Stimulated activated CD4-positive, alpha-beta T cell treated with anti-CD3 and anti-CD28 coated beads, Interleukin-1b, Interleukin-23, amount 100 ng/mL, for 48 hours (primary cell): ENCODE measurements at places on chromosomes 2 and 18.

DNA sequence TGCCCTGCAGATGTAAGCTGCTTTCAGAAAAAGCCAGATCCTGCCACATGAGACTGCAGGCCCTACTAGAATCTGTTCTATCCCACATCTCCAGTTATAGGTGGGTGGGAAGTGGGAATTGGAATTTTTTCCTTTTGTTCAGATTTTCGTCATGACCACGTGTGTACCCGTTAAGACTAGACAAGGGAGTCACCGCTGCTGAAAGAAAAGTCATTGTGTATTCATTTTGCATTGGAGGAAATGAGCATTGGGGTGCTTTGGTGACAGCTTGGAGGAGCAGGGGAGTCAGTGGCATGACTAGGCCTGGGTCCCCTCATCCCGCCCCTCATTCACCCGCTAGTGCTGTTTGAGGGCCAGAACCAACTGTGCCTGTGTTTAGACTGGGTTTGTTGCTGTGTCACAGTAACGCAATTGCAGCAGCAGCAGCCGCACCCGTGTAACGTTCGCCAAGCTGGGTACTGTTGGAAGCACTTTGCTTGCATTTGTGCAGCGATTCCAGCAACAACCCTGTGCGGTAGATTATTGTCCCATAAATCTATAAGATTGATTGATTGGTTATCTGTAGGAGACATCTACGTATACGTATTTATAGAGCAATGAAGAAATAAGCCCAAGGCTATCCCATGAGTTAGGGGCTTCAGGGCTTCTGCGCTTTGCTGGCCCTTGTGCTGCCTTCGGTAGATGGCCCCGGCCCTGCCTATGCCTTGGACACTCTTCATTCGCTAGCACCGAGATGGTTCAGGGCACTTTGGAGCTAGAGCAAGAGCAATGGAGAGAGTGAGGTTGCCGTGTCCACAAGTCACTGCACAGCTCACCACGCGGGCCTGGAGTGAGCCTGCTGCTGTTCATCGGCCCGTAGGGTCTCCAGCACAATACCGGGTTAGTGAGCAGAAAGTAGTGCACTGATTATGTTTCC is 194.9 kb downstream of the AGAP1 start:
- no peak for DNase-seq

- DNase-seq: no peak
These were observed 334.6 kb upstream of the VRK2 start for GRCh38 chr2:57711991-57712390.

- DNase-seq: no peak
These were observed 517.0 kb downstream of the PTPRM start for GRCh38 chr18:8084160-8084559.

- DNase-seq: no peak
These were observed 47.5 kb upstream of the HNRNPA3 start for GRCh38 chr2:177165061-177165583.

- no peak for DNase-seq
These were observed 152.2 kb downstream of the TWIST2 start for GRCh38 chr2:239000089-239000488.

DNA sequence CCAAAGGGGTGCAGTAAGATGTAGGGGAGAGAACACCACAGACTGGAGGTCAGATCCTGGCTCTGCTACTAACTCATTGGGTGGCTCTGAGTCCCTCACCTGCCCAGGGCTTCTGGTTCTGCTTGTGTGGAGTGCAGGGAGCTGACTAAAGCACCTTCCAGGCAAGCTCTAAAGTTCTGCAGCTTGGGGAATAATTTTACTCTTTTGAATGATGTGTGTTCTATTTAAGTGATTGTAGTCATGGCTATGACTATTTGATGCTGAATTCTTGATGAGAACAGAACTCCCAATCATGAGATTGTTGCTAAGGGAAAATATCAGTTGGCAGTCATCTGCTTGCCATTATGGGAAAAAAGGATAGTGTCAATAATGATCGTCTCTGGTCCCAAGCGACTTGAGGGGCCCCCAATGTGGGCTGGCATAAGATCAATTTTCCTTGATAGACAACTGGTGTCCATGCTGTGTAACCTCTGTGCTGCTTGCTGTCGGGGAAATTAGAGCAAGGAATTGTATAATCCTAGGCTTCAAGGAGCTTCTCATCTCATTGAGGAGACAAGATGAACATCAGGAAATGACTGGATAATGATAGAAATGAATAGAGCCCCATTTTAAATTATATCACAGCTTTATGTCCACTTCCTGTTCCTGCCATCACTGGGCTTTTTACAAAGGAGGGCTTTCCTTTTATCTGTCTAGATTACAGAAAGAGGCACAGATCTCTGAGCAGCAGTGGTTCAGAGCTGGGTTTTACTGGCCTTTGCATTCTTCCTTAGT is 131.7 kb downstream of the SLC4A3 start:
- no peak for DNase-seq

DNA sequence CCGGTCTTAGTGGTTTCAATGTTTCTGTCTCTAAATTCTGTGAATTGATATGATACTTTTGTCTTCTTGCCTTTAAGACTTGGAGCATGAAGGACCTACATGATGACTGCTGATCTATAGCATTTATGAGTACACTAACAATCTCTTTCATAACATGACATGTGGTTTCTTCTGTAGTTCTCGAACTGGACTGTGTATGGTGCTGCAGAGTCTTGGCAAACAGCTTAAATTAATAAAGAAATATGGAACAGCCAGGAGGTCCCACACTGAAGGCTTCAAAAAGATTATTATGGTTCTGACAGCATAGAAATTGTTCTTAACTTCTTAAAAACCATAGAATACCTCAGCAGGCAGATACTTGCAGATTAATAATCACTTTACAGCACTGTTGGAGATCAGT is 145.0 kb downstream of the DCC start:
- no peak for DNase-seq

DNA sequence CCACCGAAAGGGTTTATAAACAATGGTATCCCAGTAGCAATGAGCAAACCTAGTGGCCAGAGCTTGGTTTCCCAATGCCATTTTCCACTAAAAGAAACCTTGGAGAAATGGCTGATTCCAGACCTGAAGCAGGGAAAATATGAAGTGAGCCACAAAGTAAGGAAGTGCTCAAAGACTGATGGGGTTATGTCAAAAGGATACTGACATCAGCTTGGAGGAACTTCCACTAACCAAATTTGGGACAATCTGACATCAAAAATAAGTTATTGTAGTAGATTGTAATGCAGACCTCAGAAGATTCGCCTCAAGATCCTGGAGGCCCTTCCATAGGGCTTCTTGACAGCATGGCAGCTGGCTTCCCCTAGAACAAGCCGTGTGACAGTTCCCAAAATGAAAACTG is 79.4 kb upstream of the SP3 start:
- DNase-seq: no peak

- DNase-seq: no peak
These were observed 61.1 kb upstream of the XDH start for GRCh38 chr2:31475692-31476091.
